Right forelimb (tissue), 1 donor: ENCODE measurements at places on chromosomes 5 and 9.
A peak's percentile ranks its signal among the peaks of the same experiment; 100 is the strongest.

DNA sequence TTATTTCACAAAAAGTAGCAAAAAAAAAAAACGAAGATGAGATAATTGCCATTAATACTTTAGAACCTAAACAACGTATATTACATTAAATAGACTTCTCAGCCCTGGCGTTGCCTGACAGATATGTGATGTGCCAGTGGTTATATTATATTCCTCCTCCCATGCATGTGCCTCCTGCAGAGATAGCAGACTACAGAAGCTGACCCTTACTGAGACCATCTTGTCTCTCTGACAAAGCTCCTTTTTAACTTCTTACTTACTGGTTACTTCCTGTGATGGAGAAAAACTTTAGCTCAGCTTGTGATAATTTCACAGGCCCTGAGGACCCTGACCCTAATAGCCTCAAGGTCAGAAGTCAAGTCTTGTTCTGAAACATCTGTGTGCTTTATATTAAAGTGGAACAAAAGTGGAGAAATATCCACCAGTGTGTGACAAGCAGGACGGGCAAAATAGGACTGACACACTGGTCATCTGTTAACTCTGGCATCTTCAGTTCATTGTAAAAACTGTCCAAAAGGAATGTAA is 80.6 kb upstream of the POU5F2 start:
- DNase-seq = no peak

GRCh38 chr5:168120401-168121137 is 170.9 kb upstream of the WWC1 start:
- DNase-seq = no peak

GRCh38 chr9:37028420-37029031 is 5.5 kb downstream of the PAX5 start:
- no peak for DNase-seq

DNA sequence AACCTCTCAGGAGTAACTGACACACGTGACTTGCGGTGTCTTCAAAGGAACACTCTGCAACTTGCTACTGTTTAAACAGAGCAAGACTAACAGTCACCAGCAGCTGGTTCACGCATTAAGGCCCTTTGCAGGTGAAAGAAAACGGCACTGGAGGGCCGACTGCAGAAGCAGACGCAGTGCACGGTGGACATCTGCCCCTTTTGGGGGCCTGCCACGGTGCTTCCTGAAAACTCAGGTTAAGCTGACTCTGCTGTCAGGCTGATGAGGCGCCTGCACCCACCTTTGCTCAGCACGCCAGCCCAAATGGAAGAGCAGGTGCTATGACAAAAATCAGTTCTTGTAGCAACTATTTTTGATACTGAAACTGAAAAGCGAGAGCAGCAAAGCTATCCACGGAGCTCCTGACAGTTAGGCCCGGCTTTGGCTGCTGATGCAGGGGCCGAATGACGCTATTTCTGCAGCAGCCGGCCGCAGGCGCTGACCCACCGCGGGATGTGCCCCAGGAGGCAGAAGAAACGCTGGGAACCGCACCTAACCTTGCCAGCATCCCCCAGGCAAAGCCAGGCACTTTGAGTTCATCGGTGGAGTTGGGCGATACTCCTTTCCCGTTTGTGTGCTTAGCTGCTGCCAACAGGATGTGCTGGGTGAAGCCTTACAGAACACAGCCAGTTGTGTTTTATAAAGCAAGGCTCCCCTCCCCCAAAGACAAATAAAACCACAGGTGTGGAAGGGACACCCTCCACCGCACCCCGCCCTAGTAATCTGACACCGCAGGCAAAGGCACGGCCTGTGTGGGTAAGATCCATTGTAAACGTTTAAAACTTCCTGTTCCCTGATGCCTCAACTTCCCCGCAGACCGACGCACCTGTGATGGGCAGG is 21.1 kb upstream of the TERT start:
- peak; percentile 46 for DNase-seq

GRCh38 chr9:28086881-28087280 is 513.6 kb upstream of the C9orf72 start:
- DNase-seq = no peak

GRCh38 chr5:141761-142160 is 49.5 kb upstream of the LRRC14B start:
- DNase-seq = no peak

DNA sequence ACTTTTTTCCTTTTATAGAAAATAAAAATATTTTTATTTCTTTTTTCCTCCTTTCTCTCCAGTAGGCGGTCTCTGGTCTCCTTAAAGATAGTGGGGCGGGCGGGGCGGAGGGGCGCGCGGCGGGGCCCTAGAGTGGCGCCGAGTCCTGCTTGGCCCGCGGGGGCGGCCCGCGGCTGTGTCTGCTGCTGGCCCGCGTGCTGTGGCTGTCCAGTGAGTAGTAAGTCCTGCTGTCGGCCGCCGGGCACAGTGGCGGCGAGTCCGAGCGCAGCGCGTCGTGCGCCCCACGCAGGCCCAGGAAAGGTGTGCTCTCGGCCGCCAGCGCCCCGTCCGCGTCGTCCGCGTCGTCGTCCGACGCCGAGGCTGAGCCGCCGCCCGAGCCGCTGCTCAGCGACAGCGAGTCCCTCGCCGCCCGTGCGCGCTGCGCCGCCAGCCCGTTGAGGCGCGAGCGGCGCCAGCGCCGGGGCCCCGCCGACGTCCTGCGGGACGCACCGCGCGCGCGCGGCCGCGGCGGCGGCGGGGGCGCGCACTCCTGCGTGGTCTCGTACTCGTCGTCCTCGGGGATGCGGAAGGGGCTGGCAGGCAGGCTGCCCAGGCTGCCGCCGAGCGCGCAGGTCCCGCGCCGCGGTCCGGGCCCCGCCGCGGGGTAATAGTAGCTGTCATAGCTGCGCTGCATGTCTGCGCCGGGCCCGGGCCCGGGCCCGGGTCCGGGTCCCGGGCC is 52.3 kb downstream of the PSD2 start:
- peak; percentile 79 for DNase-seq

DNA sequence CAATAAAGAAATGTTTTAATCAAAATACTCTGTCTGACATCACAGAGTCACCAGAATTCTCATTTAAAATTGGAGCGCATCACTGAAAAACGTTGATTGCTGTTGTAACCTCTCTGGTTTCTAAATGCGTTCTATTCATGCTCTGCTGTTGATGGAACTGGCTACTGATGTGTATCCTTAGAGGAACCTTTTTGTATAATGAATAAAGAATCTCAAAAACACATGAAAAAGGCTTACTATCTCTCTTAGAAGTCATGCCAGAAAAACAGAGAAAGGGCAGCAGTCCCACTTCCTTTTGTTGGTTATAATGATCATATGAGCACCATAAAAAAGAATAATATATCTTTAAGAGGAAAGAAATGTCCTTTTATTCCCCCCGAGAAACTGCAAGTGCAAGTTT is 615.5 kb downstream of the TLE1 start:
- no peak for DNase-seq

- no peak for DNase-seq
Observed at GRCh38 chr5:74364507-74364906, 276.0 kb downstream of the ENC1 start.

DNA sequence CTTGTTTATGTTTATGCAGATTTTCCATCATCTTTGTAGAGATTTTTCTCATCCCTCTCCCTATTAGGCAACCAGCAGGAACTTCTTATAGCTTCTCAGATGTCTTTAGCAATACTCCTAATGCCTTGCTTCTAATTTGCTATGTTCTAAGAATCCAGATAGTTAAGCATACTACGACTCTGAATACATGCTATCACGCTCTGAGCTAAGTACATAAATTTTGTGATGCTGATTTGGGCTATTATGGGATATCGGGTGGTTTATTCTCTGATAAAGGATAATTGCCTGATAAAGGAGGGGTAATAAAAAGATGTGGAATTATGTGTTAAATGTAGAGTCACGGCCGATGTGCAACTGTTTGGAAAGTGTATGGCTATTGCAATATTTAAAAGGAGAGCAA is 6.5 kb upstream of the FBXL7 start:
- DNase-seq = no peak

GRCh38 chr9:76873056-76873792 is 32.7 kb downstream of the PRUNE2 start:
- no peak for DNase-seq

DNA sequence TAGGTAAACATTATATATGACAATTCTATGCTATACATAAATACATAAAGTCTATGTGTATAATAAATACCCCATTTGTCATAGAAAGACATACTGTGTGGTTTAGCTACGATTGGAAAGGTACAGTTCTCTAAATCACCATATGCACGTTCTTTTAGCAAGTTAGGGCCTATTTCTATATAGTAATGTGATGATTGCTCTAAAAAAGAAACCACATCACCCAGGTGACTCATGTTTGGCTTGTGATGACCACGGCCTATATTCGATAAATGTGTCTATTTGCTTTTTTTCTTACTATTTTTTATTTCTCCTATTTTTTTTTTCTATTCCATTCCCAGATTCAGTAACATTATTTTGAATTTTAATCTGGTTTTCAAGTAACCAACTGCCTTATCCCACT is 34.7 kb downstream of the RETREG1 start:
- DNase-seq = no peak

- no peak for DNase-seq
Observed at GRCh38 chr5:154829181-154829588, 21.2 kb downstream of the FAXDC2 start.

DNA sequence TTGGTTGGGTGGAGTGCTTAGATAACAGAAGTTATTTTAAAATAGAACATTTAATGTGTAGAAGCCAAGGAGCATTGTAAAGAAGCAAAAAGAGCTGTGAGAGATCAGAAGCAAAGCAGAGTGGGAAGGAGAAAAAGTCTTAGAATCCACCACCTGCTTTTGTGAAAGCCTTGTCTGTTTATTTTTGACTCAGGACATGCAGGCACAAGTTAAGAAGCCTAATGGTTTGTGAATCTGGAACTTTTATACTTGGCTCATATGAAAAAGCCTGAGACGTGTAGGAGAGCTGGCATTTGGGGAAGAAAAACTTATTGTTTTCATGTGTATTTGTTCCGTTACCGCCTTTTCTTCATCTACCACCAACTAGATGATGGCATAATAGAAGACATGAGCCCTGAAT is 38.5 kb upstream of the ITGA2 start:
- DNase-seq = no peak

GRCh38 chr9:107933097-107933496 is 443.5 kb upstream of the KLF4 start:
- no peak for DNase-seq

- DNase-seq = no peak
Observed at GRCh38 chr9:117704024-117704575, at the start of gene TLR4. TSS of gene TLR4 (plus strand) at chr9:117704403. CDS start at chr9:117704473, 70 bp downstream.

GRCh38 chr9:87513161-87513560 is 15.5 kb downstream of the DAPK1 start:
- no peak for DNase-seq

GRCh38 chr9:23736293-23736692 is 89.7 kb downstream of the ELAVL2 start:
- no peak for DNase-seq

- no peak for DNase-seq
Observed at GRCh38 chr5:126119887-126120442, 303.2 kb upstream of the GRAMD2B start.

- DNase-seq = peak; percentile 43
Observed at GRCh38 chr5:11588803-11589202, 315.4 kb downstream of the CTNND2 start.

DNA sequence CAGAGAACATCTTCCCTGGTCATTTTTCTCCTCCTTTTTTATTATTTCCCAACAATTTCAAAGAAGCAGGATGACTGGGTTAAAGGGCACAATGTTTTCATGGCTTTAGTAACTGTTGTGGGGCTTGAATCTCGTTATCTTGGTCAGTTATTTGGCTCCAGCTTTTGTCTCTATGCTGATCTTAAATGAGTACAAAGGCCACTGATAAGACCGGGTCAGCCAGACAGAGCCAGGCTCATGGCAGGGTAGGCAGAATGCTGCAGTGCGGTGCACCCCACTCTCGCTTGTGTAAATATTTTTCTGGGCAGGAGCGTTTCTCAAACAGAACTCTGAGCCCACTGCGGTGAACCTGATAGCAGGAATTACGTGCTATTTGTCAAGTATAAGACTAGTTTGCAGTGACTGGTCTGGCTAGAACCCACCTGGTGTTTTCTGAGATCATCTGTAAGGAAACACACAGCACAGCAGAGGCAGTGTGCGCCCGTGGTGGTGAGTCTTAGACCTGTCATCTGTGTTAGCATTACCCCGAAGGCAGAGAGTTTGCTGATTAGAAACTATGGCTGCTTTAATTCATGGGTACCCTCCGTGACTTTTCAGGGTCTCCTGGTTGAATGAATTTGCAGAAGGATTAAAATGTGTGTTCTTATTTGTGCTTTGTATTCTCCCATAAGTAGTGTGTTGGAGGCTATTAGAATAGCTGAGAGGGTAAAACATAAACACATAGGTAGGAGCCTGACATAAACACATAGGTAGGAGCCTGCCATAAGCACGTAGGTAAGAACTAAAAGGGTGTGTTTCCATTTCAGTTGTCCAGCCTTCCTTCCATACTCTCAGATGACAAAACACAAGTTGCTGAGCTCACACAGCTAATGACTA is 158.6 kb upstream of the DMRT1 start:
- no peak for DNase-seq

DNA sequence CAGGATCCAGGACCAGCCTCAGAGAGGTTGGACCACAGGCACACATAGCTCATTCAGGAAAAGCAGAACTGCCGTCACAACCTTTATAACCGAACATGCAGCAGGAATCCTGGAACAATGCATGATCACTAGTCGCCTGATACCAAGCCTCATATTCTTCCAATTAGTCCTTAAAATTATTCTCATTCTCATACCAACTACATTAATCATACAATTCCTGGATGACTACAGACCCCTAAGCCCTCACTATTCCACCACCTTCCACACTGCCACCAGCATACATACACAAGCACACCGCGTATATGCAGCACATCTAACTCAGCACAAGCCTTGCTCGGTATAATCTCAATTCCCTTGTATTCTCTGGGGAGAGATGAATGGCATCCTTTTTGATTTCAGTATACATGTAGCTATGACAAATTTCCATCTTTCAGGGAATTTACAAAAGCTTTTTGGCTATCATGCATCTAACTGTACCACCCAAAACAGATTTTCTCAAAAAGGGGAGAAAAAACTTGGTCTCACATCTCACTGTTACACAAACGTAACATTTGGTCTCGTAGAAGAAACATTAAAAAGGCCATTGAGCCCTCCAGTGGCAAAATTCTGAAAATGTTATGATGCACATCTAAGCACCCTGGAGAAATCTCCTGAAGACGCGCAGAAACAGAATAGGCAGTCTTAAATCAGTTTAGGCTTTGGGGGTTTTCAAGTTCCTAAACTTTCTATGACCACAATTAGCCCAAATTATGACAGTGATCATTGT is 46.2 kb downstream of the MCTP1 start:
- no peak for DNase-seq
